ENCODE measurements at places on chromosomes 5 and 9. TPM values are rescaled to one million over a fixed set of nuclear protein-coding genes. Genes with fewer than 3 reads are reported as not detected.
A peak's percentile ranks its signal among the peaks of the same experiment; 100 is the strongest.

GRCh38 chr5:10111571-10111970 is 138.1 kb downstream of the ATPSCKMT start:
- no peak for DNase-seq

ALDH1A1 gene
- 80.1 TPM for total RNA-seq

DNA sequence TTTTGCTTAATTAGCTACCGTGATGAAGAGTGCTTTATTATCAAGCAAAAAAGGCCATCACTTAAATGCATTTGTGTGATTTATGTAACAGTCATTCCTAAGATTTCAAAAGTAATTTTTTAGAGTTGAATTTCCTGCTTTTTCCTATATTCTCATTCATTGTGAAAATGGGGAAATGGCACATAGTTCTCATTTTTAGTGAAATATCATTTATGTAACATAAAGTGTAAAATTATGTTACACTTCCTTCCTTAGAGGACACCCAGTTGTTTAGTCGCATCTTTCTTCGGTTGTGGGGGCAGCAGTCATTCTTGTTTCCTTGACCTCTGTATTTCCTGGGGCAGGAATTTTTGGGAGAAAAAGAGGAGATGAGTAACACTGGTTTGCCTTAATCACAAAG is 142.8 kb downstream of the MAST4 start:
- no peak for DNase-seq

PBX3 gene
- total RNA-seq = 29.5 TPM

- no peak for DNase-seq
Measured at GRCh38 chr9:135896205-135896604, 11.1 kb downstream of the CAMSAP1 start.

DNA sequence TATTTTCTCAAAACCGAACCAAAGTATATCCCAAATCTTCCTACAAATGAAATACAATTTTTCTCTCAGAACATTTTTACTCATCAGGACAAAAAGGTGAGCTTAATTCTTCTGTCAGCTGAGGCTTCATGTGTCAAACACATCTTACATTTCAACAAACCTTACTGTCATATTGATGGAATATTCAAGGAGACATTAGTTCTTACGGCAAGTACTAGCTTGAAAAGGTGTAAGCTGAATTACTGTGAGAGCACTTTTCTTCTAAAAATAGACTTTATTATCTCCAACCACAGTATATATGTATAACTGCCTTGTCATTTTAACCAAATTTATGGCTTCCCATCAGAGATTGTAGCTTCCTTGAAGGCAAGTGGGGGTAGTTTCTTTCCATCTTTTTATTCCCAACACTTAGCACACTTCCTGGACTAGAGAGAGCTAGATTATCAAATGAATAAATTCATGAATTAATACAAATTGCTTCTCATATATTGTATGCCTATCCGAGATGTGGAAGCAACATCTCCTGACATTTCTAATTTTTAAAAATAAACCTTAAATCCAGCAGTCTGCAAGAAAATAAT is 822.7 kb upstream of the DMAC1 start:
- DNase-seq = no peak

DNA sequence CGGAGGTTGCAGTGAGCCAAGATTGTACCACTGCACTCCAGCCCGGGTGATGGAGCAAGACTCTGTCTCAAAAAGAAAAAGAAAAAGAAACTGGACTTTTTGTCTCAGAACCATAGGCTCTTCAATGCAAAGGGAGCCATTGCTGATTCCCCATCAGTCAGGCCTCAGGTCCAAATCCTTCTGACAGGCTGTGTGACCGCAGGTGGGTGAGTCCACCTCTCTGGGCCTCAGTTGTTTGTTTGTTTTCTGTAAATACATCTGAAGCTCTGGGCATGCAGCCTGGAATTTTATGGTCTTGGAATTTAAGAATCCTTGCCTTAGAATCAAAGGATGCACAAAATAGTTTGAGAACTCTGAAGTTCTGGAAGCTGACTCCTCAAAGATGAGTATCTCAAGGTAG is 21.1 kb upstream of the TOR2A start:
- DNase-seq = no peak

DNA sequence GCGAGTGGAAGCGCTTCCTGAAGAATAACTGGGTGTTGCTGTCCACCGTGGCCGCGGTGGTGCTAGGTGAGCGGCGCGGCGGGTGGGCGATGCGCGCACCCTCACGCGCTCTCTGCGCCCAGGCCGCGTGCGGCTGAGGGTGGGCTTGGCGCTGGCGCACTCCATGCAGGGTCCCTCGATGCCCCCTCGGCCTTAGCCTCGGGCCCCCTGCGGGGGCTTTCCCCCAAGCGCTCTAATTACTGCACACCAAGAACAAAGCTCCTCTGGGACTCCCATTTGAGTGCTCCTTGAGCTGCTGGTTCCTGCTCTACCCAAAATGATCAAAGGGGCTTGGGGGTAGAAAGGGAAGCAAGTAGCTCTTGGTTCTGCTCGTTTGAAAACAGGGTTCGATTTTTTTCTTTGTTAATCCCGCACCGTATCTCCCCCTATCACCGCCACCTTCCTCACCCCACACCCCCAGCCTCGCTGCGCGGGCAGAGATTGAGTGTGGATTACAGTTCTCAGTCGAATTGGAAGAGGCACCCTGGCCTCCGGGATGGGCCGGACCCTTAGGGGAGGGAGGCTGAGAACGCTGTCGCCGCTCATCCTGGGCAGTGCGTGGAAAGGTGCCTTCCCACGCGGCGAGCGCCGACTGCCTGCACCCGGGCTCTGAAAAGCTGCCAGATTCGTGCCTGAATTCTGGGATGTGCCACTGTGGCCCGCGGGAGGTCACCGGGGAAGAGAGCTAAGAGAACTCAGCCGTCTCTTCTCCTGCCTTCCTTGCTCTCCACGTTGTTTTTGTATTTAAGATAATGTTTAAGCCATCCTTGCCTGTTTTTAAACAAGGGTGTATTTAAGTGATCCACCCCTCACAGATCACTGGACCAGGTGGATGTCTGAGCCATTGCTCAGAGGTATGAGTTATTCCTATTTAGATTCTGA is 697 bp downstream of the SLC1A1 start:
- no peak for DNase-seq

FOXD4L6 gene
- not detected for total RNA-seq

TAF11L10 gene
- not detected for total RNA-seq

DNA sequence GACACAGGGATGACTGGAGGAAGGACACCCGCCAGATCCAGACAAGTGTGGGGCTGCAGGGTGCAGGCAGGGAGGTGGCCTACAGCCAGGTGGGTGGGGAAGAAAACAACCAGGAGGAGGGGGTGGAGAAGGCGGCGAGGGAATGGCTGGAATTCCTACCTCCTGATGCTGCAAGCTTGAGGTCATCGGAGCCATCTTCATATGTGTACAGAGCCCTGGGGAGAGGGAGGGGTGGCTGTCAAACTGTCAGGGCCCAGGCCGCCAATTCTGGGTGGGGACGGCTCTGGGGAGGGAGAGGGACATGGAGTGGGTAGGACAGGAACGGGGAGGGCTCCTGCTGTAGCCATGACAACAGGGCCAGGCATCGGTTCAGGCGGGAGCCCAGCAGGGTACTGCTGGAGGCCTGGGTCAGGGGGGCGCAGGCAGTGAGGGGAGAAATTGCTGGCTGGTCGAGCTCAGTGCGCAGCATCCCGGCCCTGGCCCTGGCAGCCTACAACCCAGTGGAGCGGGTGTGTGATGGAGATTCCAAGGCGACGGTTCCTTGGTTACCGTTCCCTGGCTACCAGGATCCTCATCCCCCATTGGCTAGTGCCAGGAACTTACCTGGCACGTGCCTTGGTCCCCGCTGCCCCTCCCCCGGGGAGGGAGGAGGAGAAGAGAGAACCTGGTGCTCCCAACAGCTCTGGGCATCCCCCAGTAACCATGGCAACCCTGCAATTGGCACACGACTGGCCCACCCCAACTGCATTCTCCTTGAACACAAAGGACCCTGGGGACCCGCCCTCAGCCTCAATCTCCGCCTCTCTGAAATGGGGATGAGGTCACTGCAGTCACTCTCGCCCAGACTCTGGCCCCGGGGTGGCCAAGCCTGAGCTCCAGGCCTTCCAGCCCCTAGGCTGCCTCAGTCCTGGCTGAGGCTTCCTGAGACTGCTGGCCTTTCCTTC is 4.5 kb downstream of the DBN1 start:
- DNase-seq = no peak

GRCh38 chr5:73136055-73136562 is 15.7 kb downstream of the TMEM171 start:
- no peak for DNase-seq

DNA sequence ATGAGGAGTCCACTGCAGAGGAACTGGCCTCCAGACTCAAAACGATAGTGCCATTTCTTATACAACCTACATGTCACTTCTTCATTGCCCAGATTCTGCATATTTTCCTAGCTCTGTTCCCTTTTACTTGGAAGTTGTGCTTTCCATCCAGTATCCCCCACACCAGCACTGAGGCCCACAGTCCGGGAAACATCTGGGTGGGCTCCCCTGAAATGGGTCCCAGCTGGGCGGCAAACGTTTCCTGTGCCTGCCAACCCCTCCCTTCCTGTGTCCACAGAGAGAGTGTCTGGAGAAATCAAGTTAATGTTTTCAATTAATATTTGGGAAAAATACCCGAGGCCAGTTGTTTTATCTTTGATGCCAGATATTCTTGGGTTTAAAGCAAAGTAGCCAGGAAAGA is 111.8 kb downstream of the COL23A1 start:
- no peak for DNase-seq

- DNase-seq = no peak
Measured at GRCh38 chr5:152439791-152440190, 34.7 kb upstream of the NMUR2 start.

- peak; percentile 11 for DNase-seq
Measured at GRCh38 chr5:367358-368130, 46.0 kb downstream of the AHRR start.

DNA sequence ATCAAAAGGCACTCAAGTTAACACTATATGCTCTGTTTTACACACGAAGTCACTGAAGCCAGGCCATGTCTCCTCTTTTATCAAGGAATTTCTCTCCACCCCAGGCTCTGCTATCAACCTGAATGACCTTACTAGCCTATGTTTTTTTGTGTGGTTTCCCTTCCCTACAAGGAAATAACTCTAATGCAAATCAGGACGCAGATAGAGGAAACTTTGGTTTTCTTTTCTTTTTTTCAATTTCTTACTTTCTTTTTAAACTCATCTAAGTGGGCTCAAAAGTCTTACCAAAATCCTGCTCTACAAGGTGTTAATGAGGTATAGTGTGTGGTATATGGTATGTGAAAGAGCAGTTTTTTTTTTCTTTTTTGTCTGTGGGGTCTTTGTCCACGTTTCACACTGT is 5.5 kb upstream of the SLC46A2 start:
- no peak for DNase-seq

DNA sequence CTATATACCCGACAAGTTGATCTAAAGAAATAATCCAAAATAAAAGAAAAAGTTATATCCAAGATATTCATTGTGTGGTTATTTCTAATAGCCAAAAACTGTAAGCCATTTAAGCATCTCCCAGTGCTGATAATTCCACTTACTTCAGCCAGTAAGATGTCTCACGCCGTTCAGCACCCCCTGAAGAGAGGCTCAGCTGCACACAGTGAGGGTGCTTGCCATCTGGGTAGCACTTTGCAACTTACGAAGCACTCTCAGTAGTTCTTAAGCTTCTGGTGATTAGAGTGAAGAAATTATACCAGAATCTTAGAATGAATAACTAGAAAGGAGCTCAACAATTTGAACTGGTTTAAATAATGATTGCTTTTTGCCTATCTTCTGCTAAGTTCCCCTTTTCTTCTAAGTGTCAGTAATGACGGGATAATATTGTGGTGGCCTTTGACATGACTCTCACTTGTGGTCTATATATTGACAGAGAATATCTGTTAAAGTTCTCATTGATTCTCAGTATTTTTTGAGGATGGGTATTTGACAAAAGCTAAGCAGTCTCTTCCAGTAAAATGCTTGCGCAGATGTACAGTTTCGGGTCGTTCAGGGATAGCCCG is 26.2 kb upstream of the LTC4S start:
- no peak for DNase-seq

GRCh38 chr9:136052472-136052880 is 42.6 kb downstream of the NACC2 start:
- no peak for DNase-seq

- DNase-seq = no peak
Measured at GRCh38 chr5:35047785-35048404, at the start of gene AGXT2. Gene AGXT2 (minus strand): TSS chr5:35047949. CDS start chr5:35047892, 57 bp downstream.

DNA sequence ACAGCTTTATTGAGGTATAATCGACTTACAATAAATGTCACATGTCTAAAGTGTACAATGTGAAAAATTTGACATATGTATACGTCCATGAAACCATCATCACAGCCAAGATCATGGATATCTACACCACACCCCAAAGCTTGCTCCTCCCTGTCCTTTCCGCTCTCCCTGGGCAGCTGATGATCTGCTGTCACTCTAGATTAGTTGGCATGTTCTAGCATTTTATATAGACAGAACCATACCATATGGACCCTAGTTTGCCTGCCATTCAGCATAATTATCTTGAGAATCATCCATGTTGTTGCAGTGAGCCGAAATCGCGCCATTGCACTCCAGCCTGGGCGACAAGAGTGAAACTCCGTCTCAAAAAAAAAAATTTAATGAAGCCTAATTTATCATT is 42.5 kb downstream of the ERGIC1 start:
- DNase-seq = no peak

CDC25C gene
- 0.64 TPM for total RNA-seq

DNA sequence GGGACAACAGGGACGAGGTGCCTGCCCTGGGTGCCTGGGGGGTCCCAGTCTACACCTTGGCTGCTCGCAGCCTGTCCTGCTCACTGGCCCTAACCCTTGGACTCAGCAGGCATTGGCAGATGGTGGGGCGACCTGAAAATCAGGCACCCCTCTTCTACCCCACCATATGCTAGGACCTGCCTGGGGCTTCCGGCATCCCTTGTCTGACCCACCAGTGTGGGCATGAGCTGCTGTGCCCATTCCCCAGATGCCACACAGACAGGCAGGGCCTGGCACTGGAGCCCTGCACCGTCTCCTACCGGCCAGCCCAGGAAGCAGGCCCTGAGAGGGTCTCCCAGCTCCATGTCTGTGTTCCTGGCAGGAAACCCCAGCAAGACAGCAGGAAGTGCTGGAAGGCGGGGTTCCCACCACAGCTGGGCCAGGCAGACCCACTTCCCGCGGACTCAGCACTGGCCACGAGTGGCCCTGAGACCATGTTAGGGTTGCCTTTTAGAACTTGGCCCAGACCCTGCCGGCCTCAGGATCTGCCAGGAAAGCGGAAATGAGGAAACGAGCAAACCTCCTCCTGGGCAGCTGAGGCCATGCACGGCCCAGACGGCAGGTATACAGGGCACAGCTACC is 3.1 kb downstream of the NINJ1 start:
- no peak for DNase-seq

GRCh38 chr9:137339045-137339907 is 37.2 kb upstream of the NRARP start:
- DNase-seq = no peak

DNA sequence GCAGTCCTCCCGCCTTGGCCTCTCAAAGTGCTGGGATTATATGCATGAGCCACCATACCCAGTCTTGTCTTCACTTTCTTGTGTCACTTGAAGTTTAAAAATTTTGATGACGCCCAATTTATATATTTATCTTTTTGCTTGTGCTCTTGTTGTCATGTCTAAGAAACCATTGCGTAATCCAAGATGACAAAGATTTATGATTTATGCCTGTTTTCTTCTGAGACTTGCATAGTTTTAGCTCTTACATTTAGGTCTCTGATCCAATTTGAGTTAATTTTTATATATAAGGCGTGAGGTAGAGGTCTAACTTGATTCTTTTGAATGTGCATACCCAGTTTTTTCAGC is 18.6 kb downstream of the ANKHD1 start:
- no peak for DNase-seq

KCNV2 gene
- not detected for total RNA-seq
